Naive thymus-derived CD8-positive, alpha-beta T cell (primary cell): ENCODE measurements at places on chromosomes 4 and X.
A peak's percentile ranks its signal among the peaks of the same experiment; 100 is the strongest.

GRCh38 chr4:95426455-95426854 lies 122.3 kb downstream of the UNC5C start:
- no peak for DNase-seq

GRCh38 chr4:140095694-140096482 lies 58.1 kb downstream of the MAML3 start:
- DNase-seq = peak; percentile 55

GRCh38 chr4:176780995-176781738 lies 11.6 kb downstream of the VEGFC start:
- DNase-seq = no peak

GRCh38 chrX:154123241-154124219 lies 20.5 kb upstream of the OPN1LW start:
- DNase-seq = peak; percentile 8

GRCh38 chr4:82733636-82734035 lies 65.0 kb downstream of the SCD5 start:
- DNase-seq = no peak

DNA sequence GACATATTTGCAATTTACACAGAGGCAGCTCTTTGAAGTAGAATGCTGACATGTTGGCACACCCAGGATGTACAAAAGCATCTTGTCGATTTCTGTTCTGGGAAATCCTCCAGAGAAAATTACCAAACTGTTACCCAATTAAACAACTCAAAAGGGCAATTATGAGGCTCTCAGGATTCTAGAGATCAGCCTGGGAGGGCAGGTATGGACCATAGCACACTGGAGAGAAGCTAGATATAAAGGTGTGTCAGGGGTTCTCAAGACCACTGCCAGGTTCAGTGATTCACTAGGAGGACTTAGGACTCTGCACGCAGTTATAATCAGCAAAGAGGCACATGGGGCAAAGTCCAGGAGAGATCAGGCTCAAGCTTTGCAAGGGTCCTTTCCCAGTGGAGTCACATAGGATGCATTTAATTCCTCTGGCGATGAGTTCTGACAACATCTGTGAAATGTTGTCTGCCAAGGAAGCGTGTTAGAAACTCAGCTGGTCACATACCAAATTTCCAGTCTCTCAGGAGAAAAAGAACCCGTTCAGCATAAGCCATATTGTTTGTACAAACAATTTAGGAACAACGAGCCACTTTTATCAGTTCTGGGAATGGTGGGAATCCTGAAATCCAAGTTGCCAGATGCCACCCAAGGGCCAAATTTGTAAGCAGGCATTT lies 100.8 kb downstream of the SYTL5 start:
- no peak for DNase-seq

- DNase-seq = no peak
Observed at GRCh38 chrX:78831523-78831922, 84.0 kb downstream of the LPAR4 start.

DNA sequence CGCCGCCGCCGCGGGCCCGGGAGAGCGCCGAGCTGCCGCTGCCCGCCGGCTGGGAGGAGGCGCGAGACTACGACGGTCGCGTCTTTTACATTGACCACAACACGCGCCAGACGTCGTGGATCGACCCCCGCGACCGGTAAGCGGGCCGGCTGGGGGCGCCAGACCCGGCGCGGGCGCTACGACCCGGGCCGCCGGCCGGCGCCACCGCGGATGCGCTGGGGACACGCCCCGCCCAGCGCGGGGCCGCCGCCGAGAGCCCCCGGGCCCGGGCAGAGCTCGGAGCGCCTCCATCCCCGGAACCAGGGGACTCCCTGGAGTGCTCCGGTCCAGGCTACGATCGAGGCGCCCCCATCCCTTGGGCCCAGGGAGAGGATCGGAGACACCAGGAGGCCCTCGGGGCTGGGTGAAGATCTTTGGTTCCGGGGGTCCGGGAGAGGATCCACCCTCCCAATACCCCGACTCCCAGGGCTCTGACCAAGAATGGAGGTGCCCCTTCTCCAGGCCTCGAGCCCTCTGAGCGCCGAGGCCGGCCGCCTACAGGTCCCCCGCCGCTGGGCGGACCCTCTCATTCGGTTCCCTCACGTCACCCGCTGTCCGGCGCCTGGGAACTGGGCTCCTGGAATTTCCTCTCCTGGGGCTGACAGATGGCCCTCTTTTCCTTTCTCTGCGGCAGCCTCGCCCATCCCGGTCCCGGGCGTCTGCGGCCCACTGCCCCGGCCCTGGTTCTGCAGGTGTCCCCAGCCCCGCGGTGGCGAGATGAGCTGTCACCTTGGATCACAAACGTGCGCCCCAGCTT lies 48.8 kb downstream of the CLDN34 start:
- DNase-seq = no peak

- no peak for DNase-seq
Observed at GRCh38 chr4:52036886-52037530, 1.1 kb downstream of the SGCB start.

DNA sequence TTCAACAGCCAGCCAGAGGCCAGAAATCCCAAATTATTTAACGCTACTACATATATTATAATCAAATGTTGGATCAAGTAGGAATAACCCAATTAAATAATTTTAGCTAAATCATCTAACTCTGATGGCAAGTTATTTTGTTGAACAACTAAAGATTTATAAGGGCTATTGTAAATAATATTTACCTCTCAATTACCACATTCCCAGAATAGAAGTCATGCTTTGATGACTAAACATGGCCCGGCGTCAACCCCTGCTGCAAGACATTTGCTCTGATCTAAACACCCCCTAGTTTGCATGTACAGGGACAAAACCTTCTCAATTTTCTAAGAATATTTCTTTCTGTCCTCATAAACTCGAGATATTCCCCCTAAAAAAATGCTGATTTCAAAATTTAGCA lies 14.2 kb downstream of the VEGFC start:
- no peak for DNase-seq

DNA sequence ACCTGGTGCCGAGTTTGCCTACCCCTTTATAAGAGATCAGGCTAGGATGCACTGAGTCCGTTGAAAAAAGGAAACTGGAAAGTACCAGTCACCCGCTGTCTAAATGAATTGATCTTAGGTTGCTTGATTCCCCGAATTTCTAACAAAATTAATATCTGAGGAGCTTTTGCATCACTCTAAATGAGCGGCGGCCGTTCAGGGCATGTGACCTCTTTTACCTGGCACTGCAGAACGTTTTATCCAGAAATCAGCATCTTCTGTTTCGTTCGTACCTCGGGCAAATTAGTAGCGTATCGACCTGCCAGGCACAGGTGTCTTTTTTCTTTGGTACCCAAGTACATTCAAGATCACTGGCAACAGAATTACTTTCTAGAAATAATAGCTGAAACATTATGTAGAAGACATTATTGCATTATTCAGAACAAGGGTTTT lies 876 bp downstream of the KLHL2 start:
- DNase-seq = peak; percentile 3

GRCh38 chr4:178612733-178613132 lies 1170.5 kb upstream of the AGA start:
- no peak for DNase-seq

- DNase-seq = no peak
Observed at GRCh38 chr4:106140601-106141000, 175.4 kb downstream of the TBCK start.

- no peak for DNase-seq
Observed at GRCh38 chr4:77418333-77418732, 187.3 kb upstream of the CXCL13 start.

- DNase-seq = no peak
Observed at GRCh38 chrX:148534291-148534690, 33.9 kb downstream of the AFF2 start.

GRCh38 chr4:95071851-95072250 lies 314.1 kb downstream of the BMPR1B start:
- DNase-seq = no peak

- no peak for DNase-seq
Observed at GRCh38 chr4:138902705-138903104, 112.9 kb upstream of the NOCT start.

GRCh38 chrX:13167481-13168231 lies 123.2 kb upstream of the FAM9C start:
- DNase-seq = no peak

GRCh38 chrX:76148753-76149152 lies 24.1 kb upstream of the PBDC1 start:
- DNase-seq = peak; percentile 42

DNA sequence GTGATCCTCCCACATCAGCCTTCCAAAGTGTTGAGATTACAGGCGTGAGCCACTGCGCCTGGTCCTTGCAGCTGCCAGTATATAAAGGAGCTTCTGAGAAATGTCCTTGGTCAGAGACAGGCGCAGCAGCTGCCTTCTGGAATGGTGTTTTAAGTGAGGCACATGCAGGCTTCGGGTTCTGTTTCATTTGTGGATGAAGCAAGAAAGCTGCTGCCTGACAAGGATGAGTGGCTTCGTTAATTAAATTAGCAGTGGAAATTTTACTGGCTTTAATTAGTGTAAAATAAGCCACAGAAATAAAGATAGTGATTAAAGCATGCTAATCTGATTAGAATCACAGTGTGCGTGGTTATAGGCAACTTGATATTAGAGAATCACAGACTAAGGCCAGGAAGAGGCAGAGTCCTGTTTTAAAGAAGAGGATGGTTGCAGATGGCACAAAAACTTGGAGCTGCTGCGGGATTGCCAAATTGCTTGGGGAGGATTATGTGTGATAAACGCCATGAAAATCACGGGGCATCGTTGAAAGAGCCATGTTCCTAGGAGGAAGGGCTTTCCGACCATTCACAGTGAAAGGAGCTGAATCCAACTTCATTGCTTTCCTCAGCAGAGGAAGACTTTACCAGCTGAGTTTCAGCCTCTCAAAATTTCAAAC lies 348.4 kb upstream of the FAT1 start:
- no peak for DNase-seq

- no peak for DNase-seq
Observed at GRCh38 chr4:134537701-134538100, 336.1 kb upstream of the PABPC4L start.

- DNase-seq = no peak
Observed at GRCh38 chrX:153773741-153774575, 6.9 kb upstream of the SRPK3 start.

- DNase-seq = no peak
Observed at GRCh38 chr4:126890383-126890782, 742.4 kb upstream of the INTU start.

GRCh38 chr4:175657571-175657970 lies 154.5 kb downstream of the GPM6A start:
- no peak for DNase-seq

DNA sequence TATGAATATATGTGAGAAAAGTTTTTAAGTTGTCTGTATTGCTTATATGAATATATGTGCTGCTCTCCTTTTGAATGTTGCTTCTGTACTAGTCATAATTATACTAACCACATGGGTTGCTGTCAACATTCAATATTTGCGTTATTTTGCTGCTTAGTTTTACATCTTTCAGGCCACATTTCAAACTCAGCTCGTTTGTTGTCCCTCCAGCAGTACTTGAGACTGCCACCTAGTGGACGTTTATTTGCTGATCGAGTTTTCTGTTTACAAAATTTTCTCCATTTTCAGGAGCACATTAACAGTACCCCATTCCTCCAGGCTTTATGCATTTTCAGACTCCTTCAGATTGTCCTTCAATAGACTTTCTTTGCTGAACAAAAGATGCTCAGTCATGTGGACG lies 75.8 kb downstream of the NUDT11 start:
- peak; percentile 37 for DNase-seq

- DNase-seq = no peak
Observed at GRCh38 chr4:40264497-40264896, 67.7 kb downstream of the RHOH start.

DNA sequence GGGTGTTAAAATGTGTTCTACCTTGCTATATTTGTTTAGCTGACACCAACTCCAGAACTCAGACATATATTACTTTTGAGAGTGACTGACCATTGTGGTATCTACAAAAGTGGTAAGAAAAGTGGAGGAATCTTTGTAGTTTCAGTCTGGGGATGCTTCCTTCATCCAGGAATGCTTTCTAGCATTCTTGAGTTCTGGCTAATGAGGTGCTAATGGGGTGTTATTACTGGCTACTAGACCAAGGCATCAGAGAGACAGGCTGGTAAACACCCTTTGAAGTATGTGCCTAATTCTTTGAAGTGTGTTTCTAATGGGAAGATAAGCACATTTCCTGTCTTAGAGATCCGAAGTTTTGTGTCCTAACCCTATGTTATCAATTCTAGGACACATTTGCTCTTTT lies 310.4 kb downstream of the SPRY1 start:
- DNase-seq = no peak

DNA sequence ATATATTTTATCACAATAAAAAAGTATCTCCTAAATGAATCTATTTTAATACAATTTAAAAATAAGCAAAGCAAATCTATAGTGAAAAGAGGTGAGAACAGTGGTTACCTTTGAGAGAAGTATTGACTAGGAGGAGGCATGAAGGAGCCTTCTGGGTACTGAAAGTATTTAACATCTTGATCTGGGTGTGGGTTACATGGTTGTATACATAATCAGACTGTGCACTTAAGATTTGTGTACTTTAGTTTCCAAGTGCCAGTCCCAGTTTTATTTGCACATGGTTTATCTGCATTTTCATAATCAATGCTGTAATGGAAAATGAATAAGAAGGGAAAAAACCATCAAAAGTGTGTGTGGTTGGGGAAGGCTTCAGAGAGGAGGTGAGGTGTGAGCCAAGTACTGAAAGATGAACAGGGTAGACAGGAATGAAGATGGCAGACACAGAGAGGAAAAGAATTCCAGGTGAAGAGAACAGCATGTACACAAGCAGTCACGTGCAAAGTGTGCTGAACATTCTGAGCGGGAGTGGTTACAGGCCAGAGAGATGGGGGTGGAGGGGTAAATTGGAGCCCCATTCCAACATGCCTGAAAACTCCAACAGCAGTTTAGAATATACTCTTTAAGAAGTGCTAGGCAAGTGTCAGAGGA lies 14.6 kb downstream of the MAP7D2 start:
- no peak for DNase-seq

DNA sequence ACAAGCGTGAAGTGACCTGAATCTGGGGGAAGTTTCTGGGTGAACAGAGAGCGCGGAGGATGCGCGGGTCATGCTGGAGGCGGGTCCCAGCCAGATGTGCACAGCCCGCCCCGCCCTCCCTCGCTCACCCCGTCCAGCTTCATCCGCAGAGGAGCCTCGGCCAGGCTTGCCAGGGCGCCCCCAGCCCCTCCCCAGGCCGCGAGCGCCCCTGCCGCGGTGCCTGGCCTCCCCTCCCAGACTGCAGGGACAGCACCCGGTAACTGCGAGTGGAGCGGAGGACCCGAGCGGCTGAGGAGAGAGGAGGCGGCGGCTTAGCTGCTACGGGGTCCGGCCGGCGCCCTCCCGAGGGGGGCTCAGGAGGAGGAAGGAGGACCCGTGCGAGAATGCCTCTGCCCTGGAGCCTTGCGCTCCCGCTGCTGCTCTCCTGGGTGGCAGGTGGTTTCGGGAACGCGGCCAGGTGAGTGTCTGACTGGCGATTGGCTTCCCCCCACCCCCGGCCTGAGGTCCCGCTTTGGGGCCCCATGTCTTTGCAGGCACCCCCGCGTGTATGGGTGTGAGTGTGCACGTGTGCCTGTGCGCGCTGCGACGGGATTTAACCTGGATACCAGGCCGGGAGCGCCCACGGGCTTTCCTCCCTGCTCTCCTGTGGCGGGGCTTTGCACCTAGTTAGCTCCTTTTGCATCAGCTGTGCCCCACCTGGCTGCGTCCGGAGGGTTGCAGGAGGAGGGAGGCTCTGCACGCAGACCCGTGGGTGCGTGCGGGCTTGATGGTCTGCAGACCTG lies at the start of gene EGFL6:
EGFL6 (plus strand) TSS at position 123 of the 782 bp plus-strand sequence; CDS start at position 384, 261 bp downstream.
- peak; percentile 13 for DNase-seq

GRCh38 chr4:39865280-39865679 lies 112.4 kb downstream of the PDS5A start:
- DNase-seq = no peak

GRCh38 chr4:113584407-113585150 lies 177.0 kb downstream of the CAMK2D start:
- no peak for DNase-seq

GRCh38 chr4:101718810-101719209 lies 71.7 kb upstream of the BANK1 start:
- DNase-seq = no peak
